ENCODE measurements at places on chromosomes 4 and X.

GRCh38 chr4:20422398-20422797 is 170.7 kb downstream of the SLIT2 start:
- DNase-seq: peak; percentile 33

DNA sequence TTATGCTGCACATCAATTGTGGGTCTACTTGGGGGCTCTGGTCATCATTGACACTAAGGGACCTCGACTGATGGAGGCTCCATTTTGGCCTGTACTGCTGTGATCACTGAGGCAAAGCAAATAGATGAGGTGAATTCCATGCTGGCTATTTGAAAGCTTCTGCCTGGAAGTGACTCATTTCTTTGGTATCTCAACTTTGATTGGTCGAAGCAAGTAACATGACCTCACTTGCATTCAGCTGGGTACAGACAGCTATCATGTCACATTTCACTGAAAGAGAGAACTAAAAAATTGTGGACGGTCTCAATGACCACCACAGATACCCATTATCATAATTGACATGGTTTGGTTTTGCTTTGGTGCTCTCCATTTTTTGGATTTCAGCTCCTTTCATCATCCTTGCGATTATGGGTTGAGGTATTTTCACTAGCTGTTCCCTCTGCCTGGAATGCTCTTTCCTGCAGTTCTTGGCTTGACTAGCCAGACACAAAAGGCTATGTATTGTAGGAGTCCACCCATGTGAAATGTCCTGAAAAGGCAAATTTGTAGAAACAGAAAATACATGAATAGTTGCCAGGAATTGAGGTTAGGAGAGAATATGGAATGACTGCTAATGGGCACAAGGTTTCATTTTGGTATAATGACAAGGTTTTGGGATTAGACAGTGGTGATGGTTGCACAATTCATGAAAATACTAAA is 369.2 kb upstream of the LCORL start:
- DNase-seq: no peak

DNA sequence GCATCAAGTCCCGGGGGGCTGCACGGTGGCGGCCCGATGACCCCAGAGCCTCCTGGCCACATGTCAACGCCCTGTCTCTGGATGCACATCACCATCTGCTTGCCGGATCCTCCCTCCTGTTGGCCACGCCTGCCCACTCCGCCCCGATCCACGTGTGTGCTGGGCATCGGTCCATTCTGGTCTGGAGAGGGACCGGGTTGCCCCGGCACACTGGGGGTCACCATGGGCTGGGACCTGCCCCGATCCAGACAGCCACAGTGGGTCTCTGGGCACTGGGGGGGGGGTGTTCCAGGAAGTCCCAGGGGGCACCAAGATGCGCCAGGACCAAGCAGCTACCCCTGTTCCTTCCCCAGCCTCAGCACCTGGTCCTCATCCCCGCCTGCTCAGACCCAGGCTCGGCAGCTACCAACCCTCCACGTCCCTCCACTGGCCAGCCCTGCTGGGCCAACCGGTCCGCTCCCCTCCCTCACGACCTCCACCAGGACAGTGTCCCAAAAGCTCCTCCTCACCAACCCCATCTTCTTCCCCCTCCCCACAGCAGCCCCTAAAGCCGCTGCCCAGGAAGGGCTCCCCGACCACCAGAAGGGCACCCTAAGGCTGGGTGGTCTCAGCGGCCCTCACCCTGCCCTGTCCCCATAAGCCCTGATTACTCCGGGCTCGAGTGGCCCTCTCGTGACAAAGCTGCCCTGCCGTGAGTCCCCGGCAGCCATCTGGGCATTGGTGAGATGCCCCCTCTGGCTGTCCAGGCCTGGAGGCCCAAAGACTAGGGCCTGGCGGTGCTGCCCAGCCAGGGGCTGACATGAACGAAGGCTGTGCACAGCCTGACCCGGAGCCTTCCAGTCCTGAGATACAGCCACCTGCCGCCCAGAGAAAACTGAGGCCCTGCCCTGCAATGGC is 4.6 kb downstream of the CTBP1 start:
- DNase-seq: no peak

GRCh38 chr4:105060628-105061027 is 86.0 kb upstream of the TET2 start:
- DNase-seq: peak; percentile 87

GRCh38 chr4:64144994-64145393 is 264.3 kb downstream of the TECRL start:
- DNase-seq: no peak

DNA sequence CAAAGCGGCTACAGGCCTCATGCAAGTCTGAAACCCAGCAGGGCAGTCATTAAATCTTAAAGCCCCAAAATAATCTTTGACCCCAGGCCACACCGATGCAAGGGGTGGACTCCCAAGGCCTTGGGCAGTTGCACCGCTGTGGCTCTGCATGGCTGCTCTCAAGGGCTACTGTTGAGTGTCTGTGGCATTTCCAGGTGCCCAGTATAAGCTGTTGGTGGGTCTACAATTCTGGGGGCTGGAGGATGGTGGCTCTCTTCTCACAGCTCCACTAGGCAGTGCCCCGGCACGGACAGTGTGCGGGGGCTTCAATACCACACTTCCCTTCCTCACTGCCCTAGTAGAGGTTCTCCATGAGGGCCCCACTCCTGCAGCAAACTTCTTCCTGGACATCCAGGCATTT is 60.1 kb downstream of the NWD2 start:
- DNase-seq: no peak

DNA sequence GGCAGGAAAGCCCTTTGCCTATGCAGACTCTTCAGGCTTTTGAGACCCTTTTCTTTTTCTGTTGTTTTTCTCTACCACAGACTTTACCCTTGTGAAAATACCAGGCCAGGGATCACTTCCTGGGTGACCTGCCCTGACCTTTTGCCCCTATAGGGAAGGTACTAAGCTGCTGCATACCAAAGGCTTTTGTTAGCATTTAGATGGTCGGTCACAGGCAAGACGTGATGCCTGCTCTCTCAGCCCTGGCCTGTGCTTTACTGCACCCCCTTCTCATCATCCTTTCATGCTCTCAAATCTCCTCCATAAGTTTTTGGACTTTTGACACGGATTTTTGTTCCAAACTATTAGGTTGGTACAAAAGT is 98.2 kb downstream of the ARHGAP10 start:
- no peak for DNase-seq

DNA sequence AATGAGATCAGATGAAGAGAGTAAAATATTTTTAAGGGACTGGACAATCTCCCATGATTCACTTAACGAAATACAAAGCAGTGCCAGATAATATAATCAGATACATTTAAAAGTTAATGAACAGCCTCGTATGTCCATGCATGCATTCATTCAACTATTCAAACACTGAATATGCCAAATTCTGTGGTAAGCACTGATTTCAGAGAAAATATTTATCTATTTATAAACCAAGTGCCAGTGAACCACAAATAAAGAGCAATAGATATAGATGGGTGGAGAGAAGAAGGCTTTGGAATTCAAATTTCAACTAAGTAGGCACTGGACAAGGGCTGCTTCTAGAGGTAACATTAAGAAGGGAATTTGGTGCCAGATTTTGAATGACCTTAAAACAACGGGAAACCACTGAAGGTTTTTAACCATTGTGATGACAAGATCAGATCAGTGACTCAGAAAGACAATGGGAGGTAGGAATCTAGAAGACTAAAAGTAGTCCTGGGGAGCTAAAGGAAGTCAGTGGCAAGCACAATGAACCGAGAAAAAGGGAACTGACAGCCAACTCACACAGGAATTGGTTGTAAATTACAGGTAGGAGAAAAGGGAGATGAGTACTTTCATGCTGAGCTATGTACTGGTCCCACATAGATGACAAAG is 14.2 kb downstream of the ELOVL6 start:
- peak; percentile 60 for DNase-seq

- DNase-seq: no peak
These were observed 208.8 kb downstream of the TMA16 start for GRCh38 chr4:163703251-163703650.

DNA sequence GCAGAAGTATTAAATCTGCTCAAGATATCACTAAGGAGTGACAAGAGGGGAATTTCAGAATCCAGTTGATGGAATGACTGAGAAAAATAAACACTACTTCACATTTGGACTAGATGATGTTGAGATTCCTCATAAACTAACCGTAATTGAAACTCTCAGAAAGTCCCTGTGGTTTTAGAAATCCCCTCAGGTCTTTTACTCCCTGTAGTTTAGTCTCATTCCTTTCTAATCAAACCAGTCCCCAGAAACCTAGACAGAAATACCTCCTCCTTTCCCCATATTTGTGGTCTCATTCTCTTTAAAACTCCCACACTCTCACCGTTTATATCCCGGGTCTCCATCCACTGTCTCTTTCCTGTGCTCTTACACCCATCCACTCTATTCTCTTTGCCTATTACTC is 15.0 kb upstream of the TLR1 start:
- no peak for DNase-seq

GRCh38 chrX:12494400-12495138 is 296.6 kb upstream of the PRPS2 start:
- no peak for DNase-seq

DNA sequence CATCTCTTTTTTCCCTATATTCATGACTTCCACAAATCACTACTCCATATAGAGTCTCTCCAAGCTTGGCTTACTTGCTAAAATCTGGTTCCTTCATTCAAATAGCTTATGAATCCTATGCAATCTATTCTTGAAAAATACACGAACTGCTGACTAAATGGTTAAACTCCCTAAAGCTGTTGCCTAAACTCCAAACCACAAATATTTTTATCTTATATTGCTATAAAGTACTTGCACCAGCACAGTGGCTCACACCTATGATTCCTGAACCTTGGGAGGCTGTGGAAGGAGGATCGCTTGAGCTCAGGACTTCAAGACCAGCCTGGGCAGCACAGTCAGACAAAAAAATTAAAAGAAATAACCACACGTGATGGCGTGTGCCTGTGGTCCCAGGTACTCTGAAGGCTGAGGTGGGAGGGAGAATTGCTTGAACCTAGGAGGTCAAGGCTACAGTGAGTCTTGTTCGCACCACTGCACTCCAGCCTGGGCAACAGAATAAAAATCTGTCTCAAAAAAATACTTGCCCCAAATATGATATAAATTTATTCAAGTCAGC is 2.2 kb downstream of the FBXO8 start:
- DNase-seq: no peak

GRCh38 chr4:10253765-10254164 is 137.2 kb upstream of the WDR1 start:
- DNase-seq: no peak

DNA sequence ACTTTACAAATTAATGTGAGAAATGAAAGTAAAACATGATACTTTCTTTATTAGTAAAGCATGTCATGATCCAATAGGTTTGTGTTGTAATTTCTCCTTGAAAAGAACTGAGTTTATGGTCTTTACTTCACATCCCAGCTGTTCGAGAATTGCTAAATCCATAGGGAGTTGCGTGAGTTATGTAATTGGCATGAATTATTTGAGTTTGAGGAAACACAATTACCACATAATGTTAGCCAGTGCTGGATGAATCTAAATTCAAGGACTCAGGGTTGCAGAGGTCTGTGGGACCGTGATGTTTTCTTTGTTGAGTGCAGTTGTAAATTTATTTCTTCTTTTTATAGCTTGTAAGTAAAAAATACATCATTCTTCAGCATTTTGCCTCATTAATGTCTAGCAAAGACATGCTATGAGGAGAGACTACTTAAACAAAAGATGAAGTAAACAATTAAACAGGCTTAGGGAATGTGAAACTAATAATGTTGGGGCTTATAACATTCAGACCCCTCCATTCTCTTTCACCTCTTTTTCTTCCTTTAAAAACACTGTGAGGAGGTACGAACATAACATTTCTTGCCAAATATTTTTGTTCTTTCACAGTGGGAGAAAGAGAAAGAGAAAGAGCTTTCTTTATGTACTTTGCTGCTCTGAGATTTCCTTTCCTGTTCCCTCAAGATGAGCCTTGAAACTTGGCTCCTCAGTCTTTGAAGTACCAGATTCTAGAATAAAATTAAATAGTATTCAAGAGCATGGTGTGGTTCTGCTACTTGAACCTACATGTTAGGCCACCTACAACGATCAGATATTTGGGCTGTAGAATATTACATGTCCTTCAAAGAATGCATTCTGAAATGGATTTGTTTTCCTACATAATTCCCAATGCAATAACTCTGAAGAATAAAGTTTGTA is 159.6 kb upstream of the ANK2 start:
- DNase-seq: no peak

GRCh38 chr4:140102421-140102820 is 51.6 kb downstream of the MAML3 start:
- DNase-seq: peak; percentile 23

DNA sequence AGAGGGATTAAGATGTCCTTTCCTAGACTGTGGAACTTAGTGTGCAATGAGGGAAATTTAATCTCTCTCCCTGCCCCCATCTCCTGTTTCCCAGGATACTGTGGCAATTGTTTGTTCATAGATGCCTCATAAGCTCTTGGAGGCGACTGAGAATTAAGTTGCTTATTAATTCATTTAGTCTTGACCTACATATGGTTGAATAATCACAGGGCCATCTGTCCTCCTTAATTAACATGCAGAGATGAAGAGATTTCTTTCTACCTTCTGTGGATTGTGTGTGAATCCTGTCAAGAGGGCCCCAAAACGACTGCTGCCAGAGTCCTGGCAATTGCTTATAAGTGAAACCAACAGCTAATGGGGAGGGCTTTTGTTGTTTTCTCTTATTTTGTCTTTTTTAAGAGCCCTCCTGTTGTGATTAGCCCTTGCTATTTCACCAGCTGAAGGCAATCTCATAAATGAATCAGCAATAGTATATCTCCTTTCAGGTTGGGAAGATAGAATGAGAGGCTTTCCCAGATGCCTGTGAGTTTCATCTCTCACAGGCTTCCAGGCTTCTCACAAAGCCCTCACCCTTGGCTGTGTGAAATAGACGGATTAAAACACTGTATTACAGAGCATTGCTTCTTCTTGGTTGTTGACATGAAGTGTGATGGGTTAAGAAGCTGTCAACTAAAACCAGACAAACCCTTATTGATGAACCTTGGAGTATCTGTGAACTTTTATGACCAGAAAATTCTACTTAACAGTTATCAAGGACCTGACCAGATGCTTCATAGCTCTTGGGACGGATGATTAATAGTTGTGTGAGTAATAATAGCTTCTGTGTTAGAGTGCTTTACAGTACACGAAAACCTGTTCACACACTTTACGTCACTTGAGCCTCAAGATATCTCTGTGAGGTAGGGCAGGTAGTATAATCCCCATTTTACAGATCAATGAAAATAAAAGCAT is 58.5 kb downstream of the PGRMC2 start:
- no peak for DNase-seq

- DNase-seq: no peak
These were observed 53.7 kb downstream of the RASL11B start for GRCh38 chr4:52915730-52916300.

GRCh38 chr4:7325541-7325940 is 109.2 kb downstream of the PSAPL1 start:
- no peak for DNase-seq

DNA sequence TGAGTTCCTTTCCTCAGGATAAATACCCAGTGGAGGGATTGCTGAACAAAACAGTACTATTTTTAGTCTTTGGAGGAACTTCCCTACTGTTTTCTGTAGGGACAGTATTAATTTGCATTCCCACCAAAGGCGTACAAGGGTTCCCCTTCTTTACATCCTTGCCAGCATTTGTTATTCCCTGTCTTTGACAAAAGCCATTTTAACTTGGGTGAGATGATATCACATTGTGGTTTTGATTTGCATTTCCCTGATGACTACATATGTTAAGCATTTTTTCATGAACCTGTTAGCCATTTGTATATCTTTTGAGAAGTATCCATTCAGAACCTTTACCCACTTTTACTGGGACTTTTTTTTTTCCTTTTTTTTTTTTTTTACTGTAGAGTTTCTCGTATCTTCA is 126.2 kb upstream of the ANXA10 start:
- no peak for DNase-seq

- no peak for DNase-seq
These were observed 49.7 kb upstream of the IGFBP7 start for GRCh38 chr4:57159866-57160265.
